ENCODE measurements at places on chromosomes 1 and 21.

DNA sequence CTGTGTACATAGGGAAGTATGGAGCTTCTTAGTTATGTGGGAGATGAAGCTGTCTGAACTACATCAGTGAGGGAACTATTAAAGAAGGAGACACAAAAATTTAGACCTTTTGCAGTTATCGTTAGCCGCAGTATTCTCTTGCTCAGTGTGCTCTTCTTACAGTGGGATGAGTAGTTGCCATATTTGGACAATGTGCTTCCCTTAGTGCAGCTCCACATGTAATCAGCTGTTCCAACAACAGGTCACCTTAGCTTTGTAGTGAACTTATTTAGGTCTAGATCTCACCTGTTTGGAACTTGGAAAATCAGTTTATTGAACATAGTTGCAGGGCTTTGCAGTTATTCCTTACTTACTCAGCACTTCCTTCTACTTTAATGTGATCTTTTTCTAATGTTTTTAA, 18.1 kb downstream of the GPR52 start:
- no peak for DNase-seq

GRCh38 chr1:212401838-212402582, 12.7 kb downstream of the PACC1 start:
- DNase-seq = no peak

GRCh38 chr1:27538793-27539192, 48.8 kb upstream of the WASF2 start:
- DNase-seq = no peak

DNA sequence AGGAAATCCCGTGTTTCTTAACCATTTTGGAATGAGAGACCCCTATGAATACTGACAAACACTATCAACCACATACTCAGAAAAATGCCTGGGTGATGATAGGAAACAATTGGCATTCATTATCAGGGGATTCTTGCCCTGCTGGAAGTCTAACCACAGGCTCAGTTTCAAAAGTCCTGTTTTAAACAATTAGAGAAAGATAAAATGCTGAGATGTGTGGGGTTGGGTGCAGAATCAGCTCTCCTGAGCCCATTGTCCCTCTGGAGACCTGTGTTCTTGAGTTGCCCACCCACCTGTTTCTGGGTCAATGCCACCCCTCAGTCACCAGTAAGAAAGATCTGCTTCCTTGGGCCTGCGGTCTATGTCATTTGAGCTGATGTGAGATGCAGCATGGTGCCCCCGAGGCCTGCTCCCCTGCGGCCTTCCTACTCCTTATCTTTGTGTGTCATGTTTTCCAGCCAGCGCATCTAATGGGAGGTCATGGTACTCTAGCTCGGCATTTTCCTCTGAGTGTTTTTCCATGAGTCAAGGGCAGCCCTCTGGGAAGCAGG, 130.3 kb upstream of the PLXNA2 start:
- no peak for DNase-seq

- DNase-seq = no peak
These were observed 17.0 kb downstream of the CD34 start for GRCh38 chr1:207893737-207894582.

- no peak for DNase-seq
These were observed 204.8 kb downstream of the KCNK2 start for GRCh38 chr1:215287362-215287761.

All from stimulated activated CD4-positive, alpha-beta T cell treated with anti-CD3 and anti-CD28 coated beads, Interleukin-15, amount 100 ng/mL, for 1 hour (primary cell).